ENCODE measurements at places on chromosomes 12 and 14.

- no peak for DNase-seq
These were observed 11.2 kb upstream of the DYNC1H1 start for GRCh38 chr14:101953151-101953550.

GRCh38 chr12:92078167-92079053 is 67.2 kb downstream of the BTG1 start:
- peak; percentile 100 for DNase-seq

GRCh38 chr12:11242656-11243055 is 26.9 kb downstream of the PRB3 start:
- no peak for DNase-seq

DNA sequence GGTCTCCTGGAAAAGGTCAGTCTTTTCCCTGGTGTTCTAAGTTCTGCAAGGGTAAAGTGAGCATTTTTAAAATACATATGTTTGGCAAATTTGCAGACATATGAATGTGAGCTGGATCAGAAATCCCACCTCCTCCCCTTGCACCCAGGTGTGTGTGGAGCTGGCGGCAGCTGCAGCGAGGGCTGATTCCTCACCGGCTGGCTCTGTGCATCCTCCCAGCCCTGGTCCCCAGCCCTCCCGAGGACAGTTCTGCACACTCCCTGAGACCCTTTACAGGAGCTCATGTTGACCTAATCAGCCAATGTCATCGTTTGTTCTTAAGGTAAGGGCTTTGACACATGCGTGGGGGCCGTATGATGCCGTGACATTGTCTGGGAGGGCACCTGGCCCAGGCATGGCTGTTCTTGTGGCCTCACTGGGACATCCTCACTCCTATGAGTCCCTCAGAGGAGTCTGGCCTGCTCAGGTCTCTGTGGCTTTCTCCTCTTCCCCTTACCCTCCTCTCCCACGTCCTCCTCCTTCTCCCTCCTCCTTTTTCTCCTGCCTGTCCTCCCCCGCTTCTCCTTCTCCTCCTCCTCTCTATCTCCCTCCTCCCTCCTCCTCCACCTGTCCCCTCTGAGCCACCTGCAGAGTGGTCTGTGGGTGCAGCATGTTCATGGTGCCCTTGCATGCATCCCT is 289.2 kb upstream of the SFSWAP start:
- DNase-seq = no peak

DNA sequence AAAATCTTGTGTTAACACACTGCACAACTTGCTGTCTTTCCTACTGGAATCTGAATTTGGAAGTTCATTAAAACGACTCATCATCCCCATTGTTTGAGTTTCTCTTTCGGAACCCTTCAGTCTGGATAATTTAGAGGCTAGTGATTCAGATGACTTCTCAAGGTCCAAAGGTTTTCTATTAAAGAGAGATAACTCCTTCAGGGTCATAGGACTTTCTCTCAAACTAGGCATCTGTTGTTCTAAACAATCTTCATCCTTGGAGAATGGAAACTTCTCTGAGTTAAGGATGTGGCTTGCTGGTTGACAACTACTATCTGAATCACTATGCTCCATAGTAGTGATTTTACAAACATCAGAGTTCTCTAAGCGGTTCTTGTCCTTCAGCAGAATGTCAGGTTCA is 4.4 kb downstream of the MLH3 start:
- no peak for DNase-seq

GRCh38 chr12:98319716-98320425 is 195.5 kb upstream of the TMPO start:
- no peak for DNase-seq

DNA sequence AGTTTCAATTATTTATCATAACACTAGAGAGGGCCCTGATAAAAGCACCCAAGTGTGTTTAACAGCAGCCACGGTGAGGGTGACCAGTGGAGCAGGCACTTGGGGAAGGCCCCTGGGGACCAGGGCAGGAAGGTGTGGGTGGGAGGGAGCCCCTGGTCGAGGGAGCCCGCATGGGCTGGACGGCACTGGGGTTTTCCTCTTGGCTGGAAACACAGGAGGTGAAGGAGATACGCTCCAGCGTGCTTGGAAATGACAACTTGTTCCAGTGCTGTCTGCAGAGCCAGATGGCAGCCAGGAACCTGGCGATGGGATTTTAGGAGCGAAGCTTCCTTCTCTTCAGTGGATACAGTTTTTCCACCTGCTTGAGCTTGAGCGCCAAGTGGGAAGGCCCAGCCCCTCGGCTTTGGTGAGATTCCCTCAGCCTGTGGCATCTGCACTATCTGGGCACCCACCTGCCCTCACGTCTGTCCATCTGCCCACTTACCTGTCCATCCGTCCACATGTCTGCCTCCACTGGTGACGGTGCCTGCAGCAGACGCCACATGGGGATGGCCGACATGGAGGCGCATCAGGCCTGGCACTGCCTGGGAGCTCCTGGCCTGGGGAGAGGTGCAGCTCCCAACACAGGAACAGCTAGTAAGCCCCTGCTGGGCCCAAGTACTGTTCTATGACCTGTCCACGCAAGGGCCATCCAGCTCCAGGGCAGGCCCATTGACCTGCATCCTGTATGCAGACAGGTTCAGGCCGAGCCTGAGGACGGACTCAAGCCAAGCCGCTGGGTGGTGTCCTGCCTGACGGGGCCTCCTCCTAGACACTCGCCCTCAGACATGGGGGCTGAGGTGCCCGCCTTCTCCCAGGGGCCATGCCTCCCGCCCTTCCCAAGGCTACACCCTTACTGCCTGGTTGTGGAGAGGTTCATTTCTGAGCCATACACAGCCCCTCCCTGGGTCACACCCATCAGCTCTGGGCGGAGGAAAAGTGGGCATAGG is 192.2 kb upstream of the C14orf180 start:
- no peak for DNase-seq

GRCh38 chr14:70680748-70681147 is 39.0 kb downstream of the TTC9 start:
- DNase-seq = no peak

DNA sequence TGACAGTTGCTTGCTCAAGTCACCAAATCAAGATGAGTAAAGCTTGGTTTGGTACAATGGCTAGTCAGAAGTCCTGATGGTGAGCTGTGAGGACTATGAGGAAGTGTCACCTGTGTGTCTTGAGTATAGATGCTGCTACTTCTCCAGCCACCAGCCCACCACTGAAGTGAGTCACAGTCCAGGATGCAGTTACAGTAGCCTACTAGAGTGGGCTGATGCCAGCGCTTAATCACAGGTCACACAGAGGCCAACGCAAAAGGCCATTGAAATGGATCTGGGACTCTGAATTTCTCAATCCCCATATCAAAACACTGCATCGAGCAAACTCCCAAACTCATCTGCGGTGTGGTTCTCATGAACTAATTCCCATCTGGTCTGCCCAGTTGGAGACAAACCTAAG is 223.1 kb downstream of the ANO6 start:
- DNase-seq = no peak
